ENCODE measurements at places on chromosomes 2 and 18.

- DNase-seq: no peak
Measured at GRCh38 chr2:218263817-218264641, 3.2 kb downstream of the GPBAR1 start.

- no peak for DNase-seq
Measured at GRCh38 chr2:52537588-52537987, 1230.0 kb upstream of the CHAC2 start.

DNA sequence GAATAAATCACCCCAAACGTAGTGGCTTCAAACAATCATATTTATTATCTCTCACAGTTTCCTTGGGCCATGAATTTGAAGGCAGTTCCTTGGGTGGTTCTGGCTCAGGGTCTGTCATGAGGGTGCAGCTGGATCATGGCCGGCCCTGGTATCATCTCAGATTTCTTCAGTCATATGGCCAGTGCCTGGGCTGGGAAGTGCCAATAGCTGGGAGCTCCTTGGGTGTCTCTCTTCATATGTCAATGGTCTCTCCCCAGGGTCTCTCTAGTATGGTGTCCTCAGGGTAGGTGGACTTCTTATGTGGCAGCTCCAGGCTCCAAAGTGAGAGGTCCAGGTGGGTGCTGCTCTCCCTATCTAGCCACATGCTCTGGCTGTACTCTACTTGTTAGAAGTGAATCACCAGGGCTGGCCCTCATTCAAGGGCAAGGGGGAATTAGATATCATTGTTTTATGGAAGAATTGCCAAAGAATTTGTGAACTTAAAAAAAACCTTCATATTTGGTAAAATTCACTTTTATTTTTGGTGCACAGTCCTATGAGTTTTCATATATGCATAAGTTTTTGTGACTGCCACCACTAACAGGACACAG, 15.4 kb downstream of the FHOD3 start:
- DNase-seq: no peak

- no peak for DNase-seq
Measured at GRCh38 chr18:25646971-25647370, 295.0 kb upstream of the ZNF521 start.

GRCh38 chr2:218755567-218756404, 26.2 kb upstream of the CYP27A1 start:
- no peak for DNase-seq

DNA sequence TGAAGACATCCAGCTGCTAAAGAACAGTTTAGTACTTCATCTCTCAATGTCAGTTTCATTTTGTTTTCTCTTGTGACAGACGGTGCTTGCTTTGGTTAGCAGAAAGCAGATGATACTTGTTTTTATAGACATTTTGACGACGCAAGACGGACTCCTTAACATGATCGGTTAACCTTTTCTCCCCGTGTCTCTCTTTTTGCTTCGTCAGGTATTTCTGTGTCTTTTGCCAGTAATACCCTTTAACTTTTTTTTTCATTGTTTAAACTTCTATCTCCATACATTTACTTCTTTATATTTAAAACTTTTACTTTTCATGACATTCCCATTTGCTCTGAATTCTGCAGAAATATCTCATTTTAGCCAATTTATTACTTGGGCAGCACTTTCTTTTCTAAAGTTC, 57.9 kb downstream of the THSD7B start:
- DNase-seq: no peak

DNA sequence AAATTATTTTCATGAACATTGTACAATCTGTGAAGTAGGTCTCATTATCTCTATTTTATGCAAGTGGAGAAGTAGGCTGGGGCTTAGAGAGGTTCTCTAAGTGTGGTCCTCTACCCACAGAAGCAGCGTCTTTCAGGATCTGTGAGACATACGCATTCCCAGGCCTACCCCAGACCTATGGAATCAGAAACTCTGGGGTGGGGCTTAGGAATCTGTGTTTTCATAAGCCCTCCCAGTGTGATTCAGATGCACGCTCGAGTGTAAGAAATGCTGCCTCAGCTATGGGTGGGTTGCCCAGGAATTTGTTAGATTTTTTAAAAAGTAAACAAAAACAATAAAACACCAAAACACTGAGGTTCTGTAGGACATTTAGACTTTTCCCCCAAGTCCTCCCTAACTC, 14.8 kb upstream of the ZAP70 start:
- no peak for DNase-seq

- DNase-seq: no peak
Measured at GRCh38 chr2:170778900-170779299, 8.7 kb downstream of the ERICH2 start.

- no peak for DNase-seq
Measured at GRCh38 chr2:69923116-69923515, 8.2 kb downstream of the MXD1 start.

- DNase-seq: no peak
Measured at GRCh38 chr2:27182346-27182745, 29.5 kb upstream of the ATRAID start.

- DNase-seq: no peak
Measured at GRCh38 chr2:150620855-150621254, 133.4 kb upstream of the RND3 start.

- no peak for DNase-seq
Measured at GRCh38 chr2:138548796-138549195, 47.2 kb downstream of the SPOPL start.

- DNase-seq: no peak
Measured at GRCh38 chr18:36697905-36698304, 130.9 kb downstream of the TPGS2 start.

DNA sequence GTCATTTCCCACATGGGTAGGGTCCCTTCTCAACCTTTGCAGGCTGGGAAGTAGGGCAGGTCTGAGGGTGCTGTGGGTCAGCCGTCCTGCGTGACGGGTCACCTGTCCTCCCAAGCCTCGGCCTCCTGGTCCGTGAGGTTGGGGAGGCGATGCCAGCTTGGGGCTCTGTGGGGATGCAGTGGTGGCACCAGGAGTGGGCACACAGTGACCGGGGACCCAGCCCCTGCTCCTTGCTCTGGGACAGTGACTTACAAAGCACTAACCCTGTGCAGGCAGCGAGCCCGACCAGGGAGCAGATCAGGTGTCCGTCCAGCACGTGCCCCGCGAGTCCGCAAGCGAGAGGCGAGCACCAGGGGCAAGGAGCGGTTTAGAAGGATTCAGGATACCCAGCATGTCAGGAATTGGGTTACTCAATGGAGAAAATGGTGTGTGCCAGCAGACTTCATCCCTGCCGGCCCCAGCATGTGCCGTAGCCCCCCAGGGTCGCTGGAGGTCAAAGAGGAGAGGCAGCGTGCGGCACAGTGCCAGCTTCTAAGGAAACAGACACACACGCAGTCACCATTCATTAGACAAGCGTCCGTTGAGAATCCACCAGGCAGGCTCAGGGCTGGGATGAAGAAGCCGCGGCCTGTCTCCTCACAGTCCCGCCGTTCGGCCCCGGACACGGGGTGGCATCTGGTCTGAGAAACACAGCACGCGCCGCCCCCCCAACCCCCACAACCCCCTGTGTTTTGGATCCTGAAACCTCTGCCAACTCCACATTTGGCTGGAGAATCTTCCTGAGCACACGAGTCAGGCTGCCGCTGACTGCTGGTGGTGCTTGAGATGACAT, 11.7 kb downstream of the COLEC11 start:
- no peak for DNase-seq

GRCh38 chr2:47269316-47270232, 114.5 kb upstream of the STPG4 start:
- DNase-seq: no peak

DNA sequence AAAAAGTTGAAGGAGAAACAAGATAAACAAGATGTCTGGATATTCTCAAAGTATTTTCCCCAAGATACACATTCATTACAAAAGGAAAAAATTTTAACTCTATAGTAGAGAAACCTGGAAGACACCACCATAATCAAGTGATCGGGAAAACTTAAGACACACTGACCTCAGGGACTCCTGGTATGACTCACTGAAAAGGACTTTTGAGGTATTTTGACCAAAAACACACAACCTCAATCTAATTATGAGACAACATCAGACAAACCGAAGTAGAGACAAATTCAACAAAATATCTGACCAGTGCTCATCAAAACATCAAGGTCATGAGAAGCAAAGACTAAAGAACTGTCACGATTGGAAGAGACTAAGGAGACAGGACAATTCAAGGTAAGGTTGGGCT, 34.7 kb downstream of the LPIN2 start:
- no peak for DNase-seq

- DNase-seq: no peak
Measured at GRCh38 chr2:140851258-140851981, 1279.4 kb downstream of the LRP1B start.

GRCh38 chr2:174263997-174264396, 15.7 kb upstream of the OLA1 start:
- DNase-seq: no peak

GRCh38 chr2:212745359-212745758, 206.8 kb upstream of the ERBB4 start:
- no peak for DNase-seq

- no peak for DNase-seq
Measured at GRCh38 chr2:174007010-174007409, 41.8 kb upstream of the SP3 start.

- DNase-seq: no peak
Measured at GRCh38 chr2:190843890-190844699, 36.5 kb upstream of the GLS start.

DNA sequence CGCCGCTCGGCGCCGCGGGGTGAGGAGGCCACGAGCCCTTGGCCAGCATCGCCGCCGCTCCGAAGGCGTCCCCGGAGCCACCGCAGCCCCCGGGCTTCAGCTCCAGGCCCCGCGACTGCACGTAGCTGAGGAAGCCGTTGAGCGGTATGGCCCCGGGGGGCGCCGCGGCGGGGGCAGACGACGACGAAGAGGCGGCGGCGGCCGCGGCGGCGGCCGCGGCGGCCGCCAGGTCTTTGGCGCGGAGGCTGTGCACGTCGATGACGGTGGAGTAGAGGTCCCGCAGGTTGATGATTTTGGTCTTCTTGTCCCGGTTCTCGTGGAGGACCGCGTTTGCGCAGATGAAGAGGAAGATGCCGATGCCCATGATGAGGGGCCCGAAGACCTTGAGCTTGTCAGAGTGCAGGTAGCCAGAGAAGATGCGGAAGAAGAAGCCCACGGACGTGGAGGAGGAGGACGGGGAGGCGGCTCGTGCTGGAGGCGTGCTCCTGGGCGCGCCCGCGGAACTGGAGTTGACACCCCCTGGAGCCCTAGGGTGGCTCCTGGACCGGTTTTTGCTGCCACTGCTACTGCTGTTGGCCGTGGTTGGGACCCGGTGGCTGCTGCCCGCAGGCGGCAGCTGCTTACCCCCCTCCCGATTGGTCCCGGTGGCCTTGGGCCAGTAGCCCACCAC, 4.0 kb downstream of the TMEM200C start:
- no peak for DNase-seq

DNA sequence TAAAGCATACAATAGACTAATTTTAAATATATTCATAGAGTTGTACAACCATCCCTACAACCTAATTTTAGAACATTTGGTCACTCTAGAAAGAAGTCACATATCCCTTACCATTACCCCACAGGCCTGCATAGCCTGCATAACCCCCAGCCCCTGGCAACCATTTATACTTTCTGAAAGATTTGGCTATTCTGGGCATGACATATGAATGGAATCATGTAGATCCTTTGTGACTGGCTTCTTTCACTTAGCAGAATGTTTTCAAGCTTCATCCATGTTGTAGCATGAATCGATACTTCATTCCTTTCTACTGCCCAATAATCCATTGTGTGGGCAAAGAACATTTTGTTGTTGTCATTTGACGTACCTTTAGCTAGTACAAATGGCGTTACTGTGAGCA, 151.5 kb downstream of the WDSUB1 start:
- DNase-seq: no peak

GRCh38 chr2:22694300-22694699, 690.7 kb upstream of the KLHL29 start:
- DNase-seq: no peak

DNA sequence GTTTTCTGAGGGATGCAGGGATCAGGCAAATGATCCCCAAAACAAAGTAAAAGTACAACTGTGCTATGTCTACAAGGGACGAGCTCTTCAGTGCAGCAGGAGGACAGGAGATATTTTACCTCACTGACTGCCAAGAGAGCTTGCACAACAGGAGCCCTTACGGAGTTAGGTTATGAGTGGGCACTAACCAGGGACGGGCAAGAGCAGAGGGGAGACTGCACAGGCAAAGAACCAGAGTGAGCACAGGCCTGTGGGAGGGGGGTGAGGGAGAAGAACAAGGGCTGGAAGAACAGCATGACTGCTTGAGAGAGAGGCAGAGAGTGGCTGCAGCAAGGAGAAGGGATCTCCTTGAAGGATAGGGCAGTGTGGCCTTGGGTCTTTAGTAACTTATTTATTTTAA, 101.1 kb upstream of the PID1 start:
- DNase-seq: no peak

GRCh38 chr2:236887531-236887930, 198.2 kb upstream of the COPS8 start:
- DNase-seq: no peak

DNA sequence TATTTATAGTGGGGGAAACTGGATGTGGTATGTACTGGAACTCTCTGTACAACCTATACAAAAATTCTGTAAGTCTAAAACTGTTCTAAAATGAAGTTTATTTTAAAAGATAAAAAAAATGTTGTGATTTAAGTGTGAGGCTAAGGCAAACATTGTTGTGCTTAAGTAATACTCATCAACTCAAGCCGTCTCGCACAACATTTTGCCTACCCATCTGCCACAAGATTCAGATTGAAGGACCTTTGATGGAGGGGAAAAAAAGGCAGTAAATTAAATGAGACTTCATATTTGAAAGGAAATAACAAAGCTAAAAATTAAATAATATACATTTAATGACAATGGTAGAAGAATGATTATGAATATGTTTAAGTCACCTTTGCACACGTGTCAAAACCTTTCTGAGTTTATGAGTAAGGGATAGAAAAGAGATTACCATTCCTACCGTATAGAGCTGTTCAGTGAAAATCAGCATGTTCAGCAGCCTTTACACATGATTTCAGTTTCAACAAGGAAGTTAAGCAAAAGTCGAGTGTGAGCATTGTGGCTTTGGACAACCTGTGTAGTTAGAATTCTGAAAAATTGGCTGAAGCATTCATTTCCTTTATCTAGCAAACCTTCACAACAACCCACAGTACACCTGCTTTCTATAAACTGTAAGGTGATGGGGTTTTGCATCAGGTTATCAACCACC, 499.3 kb downstream of the IRS1 start:
- no peak for DNase-seq

- DNase-seq: no peak
Measured at GRCh38 chr2:20471148-20471547, 24.3 kb downstream of the RHOB start.

DNA sequence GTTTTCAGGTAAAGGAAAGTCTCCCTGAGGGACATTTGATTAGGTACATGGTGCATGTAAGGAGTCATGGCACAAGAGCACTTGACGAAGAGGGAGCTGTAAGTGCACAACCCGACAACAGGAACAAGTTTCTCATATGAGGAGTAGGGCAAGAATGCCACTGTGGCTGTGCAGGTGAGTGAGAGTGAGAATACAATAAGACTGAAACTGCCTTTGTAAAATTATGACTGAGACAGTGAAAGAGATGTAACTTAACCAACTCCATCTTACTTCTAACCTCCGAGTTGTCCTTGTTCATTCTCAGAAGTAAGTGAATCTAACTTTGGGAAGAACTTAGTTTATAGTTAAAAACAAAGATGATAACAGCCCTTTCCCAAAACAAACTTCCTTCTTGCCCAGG, 1025.8 kb upstream of the CNTNAP5 start:
- no peak for DNase-seq
